Esophagus squamous epithelium (tissue), 5 donors: ENCODE measurements at places on chromosomes 2 and 18. TPM values are rescaled to one million over a fixed set of nuclear protein-coding genes. Genes with fewer than 3 reads are reported as not detected.

DNA sequence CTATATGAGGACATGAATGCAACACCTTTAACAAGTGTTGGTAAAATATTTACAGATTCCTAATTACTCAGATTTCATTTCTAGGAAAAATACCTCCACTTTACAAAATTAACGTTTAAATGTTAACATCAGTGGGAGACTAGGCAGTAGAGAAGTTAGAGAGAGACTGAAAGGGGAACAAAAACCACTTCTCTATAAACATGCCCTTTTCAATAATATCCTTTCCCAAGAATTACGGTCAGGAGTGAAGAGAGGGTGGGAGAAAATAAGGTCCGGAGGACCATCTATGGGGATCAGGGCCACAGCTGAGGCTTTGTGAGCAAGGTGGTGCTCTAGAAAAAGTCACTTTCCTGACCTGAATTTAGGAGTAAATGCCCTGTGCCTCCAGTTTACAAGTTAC lies 65.3 kb upstream of the WIPF1 start:
- no peak for DNase-seq

Gene AQP12B
- total RNA-seq, result not detected

Gene BARD1
- total RNA-seq, result 7.5 TPM

DNA sequence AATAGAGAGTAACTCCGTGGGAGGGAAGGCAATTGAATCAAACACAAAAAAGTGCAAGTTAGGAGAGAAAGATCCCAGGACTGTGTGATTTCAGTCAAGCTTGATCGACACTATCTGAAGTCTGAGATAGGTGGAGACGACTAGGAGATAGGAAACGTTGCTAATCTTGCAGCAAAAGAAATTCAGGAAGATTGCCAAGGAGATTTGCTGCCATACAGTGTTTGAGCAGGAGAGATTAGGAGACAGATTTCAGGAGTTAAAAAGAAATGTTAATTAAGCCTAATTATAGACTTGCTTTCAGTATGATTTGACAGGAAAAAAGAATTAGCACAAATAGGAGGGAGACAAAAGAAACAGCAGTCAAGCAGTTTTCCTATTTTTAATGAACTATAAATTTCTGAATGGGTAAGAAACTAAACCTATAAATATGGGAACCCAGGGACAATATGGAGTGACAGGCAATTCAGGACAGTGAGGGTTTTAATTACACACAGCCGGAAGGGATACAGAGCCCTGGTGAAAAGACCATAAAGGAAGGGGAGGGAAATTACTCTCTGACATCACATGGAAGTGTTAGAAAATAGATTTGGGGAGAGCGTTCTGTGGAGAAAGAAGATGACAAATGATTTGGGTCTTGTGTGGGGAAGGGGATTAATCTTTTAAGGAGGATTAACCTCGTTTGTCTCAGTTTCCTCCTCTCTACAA lies 72.6 kb downstream of the SUCLG1 start:
- DNase-seq, result no peak

DNA sequence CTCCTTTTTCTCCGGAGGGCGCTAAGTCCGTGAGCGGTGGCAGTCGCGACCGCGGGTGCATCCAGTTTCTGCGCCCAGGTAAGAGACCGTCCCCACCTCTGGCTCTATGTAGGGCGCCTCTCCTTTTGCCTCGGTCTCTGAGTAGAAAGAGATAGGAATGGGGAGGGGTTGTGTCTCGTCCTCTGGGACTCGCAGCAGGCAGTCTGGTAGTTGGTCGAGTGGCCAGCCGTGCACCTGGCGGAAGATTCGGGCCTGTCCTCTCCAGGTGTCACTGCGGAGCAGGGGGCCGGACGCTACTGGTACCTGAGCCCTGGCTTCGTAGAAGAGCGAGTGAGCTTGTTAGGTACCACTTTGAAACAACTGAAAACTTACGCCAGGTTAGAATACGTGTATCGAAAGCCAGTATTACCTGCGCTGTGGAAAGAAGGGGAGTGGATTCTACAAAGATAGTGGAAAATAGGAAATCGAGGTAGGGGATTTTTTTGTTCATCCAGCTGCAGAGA lies 403 bp downstream of the MAP2 start:
- DNase-seq, result no peak

GRCh38 chr2:241300000-241300399 lies 15.5 kb downstream of the HDLBP start:
- DNase-seq, result no peak

DNA sequence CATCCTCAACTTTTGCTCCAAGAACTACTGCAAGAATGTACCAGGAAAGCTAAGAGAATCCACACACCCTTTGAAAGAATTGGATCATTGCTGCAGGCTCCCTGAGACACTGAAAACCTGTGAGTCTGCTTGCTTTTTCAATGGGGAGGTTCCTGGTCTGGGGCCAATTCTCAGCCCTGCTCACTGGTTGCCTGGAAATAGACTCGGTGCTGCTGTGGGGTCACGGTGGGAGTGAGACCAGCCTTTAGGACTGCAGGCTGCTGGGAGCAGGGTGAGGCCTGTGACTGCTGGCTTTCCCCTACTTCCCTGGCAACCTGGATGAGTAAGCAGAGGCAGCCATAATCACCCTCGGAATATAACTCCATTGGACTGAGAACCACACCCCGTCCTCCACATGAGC lies 569.3 kb downstream of the DPP10 start:
- DNase-seq, result no peak

GRCh38 chr2:108288534-108289106 lies at the start of gene SULT1C2:
Gene SULT1C2, plus strand, starts transcription at chr2:108288895. Its CDS starts 4,773 bp downstream, at chr2:108293668.
- no peak for DNase-seq

DNA sequence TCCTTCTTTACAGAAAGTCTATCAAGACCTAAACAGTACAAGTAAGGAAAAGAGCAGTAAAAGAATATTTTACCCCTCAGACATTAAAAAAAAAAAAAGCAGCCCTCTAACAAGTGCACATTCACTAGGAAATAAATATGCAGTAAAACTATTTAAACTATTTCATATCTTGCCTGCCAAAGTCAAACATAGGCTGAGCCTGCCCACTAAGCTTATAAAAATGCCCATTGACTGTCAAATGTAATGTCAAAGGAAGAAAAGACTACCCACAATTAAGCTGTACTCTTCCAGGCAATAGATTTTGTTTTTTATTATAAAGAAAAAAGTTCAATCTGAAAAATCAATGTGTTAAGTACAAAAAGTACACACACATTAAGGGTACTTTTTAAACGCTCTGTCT lies 11.8 kb downstream of the ALS2 start:
- no peak for DNase-seq

DNA sequence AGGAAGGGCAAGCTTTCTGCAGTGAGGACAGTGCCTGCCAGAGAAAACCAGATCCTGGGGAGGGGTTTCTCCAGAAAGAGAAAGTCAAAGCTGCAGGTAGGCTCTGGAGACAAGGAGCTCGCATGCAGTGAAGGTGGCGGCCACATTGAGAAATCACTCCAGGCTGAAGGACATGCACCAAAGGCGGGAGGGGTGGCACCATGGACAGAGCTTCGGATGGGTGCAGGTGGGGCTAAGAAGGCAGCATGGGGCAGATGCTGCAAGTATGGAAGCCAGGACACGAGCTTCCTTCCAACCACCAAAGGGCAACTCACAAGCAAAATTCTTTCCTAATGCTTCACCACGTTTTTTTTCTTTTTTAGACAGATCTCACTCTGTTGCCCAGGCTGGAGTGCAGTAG lies 104.4 kb upstream of the SLC35G4 start:
- no peak for DNase-seq

GRCh38 chr2:6864923-6865345 lies 773 bp downstream of the CMPK2 start:
- DNase-seq, result no peak

Gene NYAP2
- total RNA-seq, result 0.61 TPM
